HCT116 (cell line): ENCODE measurements at places on chromosomes 1 and 21. TPM values are rescaled to one million over a fixed set of nuclear protein-coding genes. Genes with fewer than 3 reads are reported as not detected.

DNA sequence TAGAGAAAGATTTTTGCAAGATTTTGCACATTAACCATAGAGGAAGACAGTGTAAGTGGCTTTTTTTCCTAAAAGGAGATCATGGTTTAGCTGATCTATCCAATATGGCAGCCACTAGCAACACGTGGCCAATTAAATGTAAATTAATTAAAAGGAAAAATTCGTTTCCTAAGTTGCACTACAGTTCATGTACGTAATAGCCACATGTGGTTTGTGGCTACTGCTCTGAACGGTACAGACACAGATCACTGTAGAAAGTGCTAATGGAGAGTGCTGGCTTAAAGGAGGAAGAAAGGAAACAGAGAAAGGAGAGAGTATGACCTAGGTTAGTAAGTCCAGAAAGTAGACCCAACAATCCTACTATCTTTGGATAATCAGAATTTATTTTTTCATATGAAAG is 170.8 kb downstream of the SIPA1L2 start:
- DNase-seq = no peak

- no peak for DNase-seq
Measured at GRCh38 chr1:224196813-224197600, 14.0 kb downstream of the DEGS1 start.

PCP4 gene
- not detected for total RNA-seq

DNA sequence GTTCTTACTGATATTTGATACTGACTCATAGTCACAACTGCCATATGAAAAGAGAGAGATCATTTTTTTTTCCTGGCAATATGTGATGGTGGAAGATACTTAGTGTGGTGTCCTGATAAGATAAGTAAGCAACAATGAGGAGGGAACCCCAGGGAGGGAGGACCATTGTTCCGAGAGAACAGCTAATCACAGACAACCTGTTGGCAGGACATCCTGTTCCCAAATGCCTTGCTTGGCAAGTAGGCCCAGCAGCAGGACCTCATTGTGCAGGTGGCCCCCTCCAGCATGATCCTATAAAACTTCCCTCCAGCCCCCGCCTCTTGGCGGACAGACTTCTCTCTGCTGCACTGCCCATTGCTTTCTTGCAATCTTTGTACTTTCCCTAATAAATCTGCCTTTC is 329.4 kb upstream of the CHRM3 start:
- no peak for DNase-seq

ADORA1 gene
- 2.8 TPM for total RNA-seq

DNA sequence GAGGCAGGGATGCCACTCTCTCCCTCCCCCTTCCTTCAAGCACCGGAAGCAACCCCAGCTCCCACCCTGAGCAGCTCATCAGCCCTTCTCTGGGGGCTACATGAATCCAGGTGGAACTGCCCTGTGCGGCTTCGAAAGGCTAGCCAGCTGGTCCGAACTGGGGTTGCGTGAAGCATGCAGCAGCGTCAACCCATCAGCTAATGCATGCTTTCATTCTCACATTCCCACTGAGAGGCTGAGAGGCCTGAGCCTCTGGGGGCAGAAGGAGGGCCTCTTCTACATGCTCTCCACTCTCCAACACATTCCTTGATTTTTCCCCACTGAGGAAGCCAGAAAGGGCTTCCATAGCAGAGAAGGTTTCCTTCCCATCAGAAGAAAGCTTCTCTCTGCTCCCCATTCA is 5.6 kb downstream of the RXRG start:
- no peak for DNase-seq

- DNase-seq = no peak
Measured at GRCh38 chr1:165851034-165851658, 23.7 kb downstream of the UCK2 start.

- no peak for DNase-seq
Measured at GRCh38 chr1:231964241-231964640, 337.7 kb downstream of the DISC1 start.

GRCh38 chr1:19416921-19417470 is 68.3 kb downstream of the CAPZB start:
- DNase-seq = no peak

GSTM5 gene
- not detected for total RNA-seq

PKP1 gene
- 0.07 TPM for total RNA-seq

PRMT6 gene
- total RNA-seq = 7.3 TPM

GRCh38 chr21:36709030-36709867 is 10.3 kb downstream of the SIM2 start:
- DNase-seq = no peak

- no peak for DNase-seq
Measured at GRCh38 chr21:45522986-45523385, 19.3 kb downstream of the SLC19A1 start.

GRCh38 chr1:35589516-35590427 is 16.7 kb downstream of the TFAP2E start:
- DNase-seq = no peak

CFHR4 gene
- total RNA-seq = not detected

DNA sequence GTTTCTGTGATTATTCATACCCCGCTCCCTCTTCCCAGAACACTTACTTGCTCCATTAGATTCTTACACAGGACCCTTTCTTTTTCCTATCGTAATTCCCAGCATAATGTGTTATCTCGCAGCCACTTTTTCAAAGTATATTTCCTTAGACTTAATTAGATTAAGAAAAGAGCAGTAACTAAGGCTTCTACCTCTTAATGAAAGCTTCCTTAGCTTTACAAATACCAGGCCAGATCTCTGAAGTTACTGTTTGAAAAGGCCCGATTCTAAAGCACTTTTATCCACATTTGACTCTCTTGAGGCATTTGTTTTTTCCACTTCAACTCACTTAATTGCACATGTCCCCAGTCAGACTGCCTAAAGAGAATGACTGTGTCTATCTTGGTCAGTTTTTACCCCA is 1264.3 kb upstream of the ADGRL2 start:
- no peak for DNase-seq

DNA sequence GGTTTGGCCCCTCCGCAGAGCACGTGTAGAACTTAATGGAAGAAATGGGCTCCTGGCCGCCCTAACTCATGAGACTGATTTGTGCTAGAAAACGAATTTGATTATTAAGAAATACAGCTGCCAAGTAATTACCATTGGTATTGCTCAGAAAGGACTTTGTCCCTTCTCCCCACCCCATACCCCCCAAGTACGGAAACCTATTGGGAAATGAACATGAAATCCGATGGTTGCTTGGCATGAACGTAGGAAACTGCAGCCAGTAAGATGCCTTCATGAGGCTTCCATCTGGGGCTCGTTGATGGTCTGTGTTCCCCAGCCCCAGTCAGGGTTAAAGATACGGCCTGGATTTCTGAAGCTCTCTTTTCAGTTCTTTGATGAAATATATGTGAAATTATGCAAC is 21.4 kb downstream of the PER3 start:
- no peak for DNase-seq

IGSF3 gene
- total RNA-seq = 18.6 TPM

DNA sequence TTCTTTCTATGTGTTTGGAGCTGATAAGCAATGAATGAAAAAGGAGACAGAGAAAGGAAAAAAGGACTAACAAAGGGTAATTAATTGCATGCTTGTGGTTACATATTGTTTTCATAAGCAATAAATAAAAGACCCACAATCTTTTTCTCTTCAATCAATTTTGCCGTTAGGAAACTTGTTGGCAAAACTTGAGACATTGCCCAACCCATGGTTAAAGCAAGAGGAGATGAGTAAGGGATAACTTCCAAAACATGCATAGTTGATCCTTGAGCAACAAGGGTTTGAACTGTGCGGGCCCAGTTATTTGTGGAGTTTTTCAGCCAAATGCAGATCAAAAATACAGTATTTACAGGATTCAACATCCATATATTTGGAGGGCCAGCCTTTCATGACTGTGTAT is 572.4 kb downstream of the AMY1C start:
- no peak for DNase-seq

TMEM200B gene
- total RNA-seq = 11.3 TPM

DNA sequence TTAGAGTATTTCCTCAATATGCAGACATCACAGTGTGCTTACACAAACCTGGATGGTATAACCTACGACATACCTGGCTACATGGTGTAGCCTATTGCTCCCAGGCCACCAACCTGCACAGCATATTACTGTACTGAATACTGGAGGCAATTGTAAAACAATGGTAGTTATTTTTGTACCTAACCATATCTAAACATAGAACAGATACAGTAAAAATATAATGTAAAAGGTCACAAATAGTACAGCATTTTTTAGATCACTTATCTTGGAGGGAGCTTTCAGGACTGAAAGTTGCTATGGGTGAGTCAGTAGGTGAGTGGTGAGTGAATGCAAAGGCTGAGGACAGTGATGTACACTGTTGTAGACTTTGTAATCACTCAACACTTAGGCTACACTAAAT is 492.3 kb downstream of the MRPL39 start:
- DNase-seq = no peak

DNA sequence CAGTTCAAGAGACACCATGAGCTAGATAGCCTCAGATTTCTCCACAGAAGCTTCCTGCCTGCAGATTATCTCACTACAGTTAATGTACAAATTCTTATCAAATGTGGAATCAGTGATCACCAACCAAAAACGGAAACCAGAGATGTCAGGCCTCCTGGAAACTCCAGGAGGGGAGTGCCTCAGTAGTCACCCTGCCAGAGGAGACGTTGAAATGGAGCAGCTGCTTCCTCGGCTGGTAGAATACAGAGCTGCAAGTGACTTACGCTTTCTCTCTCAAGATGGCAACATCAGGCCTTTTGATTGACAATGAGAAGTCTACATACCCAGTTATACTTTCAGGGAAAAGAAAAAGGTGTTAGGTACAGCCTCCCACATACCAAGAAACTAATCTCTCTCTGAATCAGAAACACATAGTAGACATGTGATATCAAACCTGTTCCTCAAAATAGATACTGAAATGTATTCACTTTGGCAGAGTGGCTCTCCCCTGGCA is 52.2 kb downstream of the ACP6 start:
- no peak for DNase-seq

TNFSF4 gene
- total RNA-seq = 0.89 TPM

GRCh38 chr1:204587621-204588020 is 71.4 kb downstream of the MDM4 start:
- no peak for DNase-seq

AKNAD1 gene
- total RNA-seq = 0.15 TPM

DNA sequence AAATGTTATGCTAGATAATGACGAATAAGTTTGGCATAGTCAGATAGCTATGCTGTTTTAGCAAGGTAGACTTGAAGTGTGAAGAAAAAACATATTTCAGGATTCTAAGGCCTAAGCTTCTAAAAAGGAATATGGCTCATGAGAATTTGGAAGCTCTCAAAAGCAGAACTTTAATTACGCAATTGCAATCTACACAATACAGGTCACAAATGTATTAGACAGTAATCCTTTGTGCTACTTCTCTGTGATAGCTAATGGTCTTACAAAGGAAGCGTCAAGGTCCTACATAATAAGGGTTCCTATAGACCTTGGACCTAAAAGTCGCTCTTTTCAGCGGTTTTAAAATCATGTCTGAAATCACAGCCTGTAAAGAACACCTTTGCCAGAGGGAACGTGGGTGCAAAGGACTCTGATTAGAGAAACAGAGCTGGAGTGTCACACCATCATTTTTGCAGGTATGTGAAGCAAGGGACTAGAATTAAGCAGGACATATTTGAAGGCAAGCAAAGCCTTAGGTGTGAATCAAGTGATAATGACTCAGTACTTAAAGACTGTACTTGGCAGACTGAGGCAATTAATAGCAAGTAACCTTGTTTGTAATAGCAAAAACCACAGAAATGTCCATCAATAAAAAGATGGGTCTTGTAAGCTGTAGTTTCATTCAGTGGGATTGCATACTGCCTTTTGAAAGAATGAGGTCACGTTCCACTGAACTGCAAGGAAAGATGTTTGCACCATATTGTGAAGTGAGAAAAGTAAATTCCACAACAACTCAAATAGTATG is 420.2 kb downstream of the KCTD3 start:
- DNase-seq = no peak

- DNase-seq = peak; percentile 70
Measured at GRCh38 chr1:24364605-24364974, 45.4 kb downstream of the GRHL3 start.

GRCh38 chr1:22317231-22317919 is 134.3 kb upstream of the ZBTB40 start:
- DNase-seq = peak; percentile 6

FAM177B gene
- total RNA-seq = not detected

CA14 gene
- total RNA-seq = 0.39 TPM

- DNase-seq = no peak
Measured at GRCh38 chr21:46131588-46131837, 23.9 kb downstream of the FTCD start.

GRCh38 chr1:93753791-93754763 is 72.4 kb upstream of the BCAR3 start:
- no peak for DNase-seq

DNA sequence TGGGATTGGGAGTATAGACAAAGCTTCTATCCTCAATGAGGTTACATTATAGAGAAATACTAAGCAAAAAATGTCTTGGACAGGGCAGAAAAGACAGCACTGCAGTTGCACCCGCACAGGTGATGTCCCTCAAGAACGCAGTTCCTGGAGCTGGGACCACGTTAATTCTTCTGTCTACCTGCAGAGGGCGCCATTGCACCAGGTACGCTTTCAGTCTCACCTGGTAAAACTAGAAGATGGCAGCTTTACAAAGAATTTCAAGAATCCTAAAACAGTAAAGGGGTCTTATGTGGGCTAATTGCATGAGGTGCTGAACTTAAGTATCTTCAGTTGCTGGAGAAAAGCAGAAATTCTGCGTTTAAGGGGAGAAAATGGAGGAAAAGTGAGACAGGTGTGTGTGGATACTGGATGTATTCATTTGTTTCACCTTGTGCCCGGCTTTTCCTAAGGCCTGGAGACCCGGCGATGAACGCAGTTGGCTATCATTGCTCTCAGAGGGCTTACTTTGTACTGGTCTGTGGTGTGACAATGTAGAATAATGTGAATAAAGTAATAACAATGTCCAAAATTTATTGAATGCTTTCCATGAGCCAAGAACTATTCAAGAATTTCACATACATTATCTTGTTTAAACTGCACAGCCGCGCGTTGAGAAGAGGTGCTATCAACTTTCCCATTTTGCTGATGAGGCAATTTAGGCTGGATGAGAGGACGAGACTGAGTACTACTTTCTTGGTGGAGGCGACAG is 276.3 kb upstream of the GREM2 start:
- peak; percentile 3 for DNase-seq

- no peak for DNase-seq
Measured at GRCh38 chr1:193335806-193336428, 149.5 kb upstream of the B3GALT2 start.

DNA sequence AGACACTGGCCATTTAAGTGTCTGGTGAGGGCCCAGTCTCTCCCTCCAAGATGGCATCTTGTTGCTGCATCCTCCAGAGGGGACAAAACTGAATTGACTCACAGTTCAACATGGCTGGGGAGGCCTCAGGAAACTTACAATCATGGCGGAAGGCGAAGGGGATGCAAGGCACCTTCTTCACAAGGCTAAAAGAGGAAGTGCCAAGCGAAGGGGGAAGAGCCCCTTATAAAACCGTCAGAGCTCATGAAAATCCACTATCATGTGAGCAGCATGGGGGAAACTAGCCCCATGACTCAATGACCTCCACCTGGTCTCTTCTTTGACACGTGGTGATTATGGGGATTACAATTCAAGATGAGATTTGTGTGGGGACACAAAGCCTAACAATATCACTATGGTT is 280.1 kb downstream of the HHAT start:
- no peak for DNase-seq

GRCh38 chr1:44111861-44112260 is 6.8 kb upstream of the KLF17 start:
- no peak for DNase-seq

GRCh38 chr1:195791796-195792195 is 816.4 kb downstream of the KCNT2 start:
- no peak for DNase-seq
